ENCODE measurements at places on chromosomes 13 and 19. TPM values are rescaled to one million over a fixed set of nuclear protein-coding genes. Genes with fewer than 3 reads are reported as not detected.

GRCh38 chr19:30062065-30062906, 120.2 kb downstream of the URI1 start:
- DNase-seq, result no peak

DNA sequence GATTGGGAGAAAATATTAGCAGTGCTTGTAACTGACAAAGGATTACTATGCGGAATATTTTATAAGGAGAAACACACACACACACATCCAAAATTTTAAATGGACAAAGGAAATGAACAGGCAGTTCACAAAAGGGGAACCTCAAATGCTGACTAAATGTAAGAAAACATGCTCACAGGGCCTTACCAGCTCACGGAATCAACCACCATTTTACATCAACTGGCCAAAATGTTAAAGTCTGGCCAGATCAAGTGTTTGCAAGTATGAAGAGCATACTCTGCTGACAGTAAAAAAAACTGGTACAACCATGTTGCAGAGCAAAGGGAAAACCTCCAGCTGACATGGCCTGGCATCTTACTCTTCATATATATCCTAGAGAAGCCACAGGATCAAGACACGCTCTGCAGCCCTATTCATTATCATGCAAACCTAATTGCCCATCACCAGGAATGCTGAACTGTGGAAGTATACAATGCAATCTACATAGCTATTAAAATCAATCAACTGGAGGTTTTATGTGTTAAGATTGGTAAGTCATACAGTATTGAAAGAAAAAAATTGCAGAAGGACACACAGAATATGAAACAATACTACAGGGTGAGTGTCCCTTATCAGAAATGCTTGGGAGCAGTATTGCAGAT, 124.4 kb downstream of the RNF17 start:
- no peak for DNase-seq

DNA sequence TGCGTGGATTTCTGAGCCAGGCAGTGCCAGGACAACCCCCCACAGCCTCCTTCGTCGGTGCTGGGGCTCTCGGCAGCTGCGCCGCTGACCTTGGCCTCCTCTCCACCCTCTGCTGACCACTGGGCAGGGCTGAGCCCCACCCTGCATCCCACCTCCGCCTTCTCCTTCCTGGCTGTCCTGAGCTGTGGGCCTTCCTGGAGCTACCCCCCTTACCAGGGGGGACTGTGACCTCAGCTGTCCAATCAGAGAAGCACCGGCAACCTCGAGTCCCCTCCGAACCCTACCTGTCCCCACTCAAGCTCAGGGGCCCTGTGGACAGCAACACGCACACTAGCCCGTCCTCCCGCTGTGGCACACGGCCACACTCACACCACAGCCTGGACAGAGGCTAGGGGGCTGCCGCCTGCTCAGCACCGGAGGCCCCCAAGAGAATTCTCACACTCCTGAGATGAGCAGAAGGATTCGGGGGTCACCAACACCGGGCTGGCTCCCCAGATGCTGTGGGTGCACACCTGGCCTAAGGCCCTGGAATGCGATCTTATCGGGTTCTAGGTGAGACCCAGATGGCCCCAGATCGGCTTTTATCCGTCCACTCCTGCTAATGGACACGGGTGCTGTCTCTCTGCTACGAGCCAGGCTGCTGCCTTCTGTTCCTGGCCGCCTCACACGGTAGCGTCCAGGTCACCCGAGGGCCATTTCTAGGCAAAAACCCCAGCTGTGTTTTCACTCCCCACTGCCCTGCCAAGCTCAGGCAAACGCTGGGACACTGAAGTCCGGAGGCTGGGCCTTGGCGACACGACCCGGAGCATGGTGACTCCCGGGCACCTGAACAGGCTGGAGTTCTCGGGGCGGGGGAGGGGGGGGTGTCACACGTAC, 32.5 kb upstream of the CACTIN start:
- no peak for DNase-seq

GRCh38 chr19:41880329-41880708, 2.7 kb upstream of the ARHGEF1 start:
- no peak for DNase-seq

DNA sequence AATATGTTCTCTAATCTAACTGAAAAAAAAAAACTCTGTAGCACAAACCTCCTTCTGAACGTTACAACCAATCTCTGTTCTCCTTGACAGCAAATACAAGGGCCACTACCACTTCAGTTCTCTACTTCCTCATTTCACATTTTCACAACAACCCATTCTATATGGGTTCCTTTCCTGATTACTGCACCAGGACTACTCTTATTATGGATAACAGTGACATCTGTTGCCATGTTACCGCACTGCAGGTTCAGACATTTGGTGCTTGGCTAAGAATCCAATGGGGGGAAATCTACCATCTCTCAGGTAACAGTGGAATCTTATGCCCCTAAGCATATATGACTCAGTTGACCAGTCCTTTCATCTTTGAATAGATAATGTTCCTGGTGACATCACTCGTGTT, 11.6 kb upstream of the FPR3 start:
- DNase-seq, result no peak

The COL4A2 gene
- total RNA-seq, result 159 TPM

The RYR1 gene
- total RNA-seq, result 1.5 TPM

The PRODH2 gene
- not detected for total RNA-seq

The PSG11 gene
- total RNA-seq, result not detected

The HOMER3 gene
- 78.8 TPM for total RNA-seq
